ENCODE measurements at places on chromosomes 1 and 21.
A peak's percentile ranks its signal among the peaks of the same experiment; 100 is the strongest.

- no peak for DNase-seq
Observed at GRCh38 chr1:163535807-163536206, 214.1 kb downstream of the NUF2 start.

- no peak for DNase-seq
Observed at GRCh38 chr1:172485626-172486025, 41.8 kb upstream of the PIGC start.

DNA sequence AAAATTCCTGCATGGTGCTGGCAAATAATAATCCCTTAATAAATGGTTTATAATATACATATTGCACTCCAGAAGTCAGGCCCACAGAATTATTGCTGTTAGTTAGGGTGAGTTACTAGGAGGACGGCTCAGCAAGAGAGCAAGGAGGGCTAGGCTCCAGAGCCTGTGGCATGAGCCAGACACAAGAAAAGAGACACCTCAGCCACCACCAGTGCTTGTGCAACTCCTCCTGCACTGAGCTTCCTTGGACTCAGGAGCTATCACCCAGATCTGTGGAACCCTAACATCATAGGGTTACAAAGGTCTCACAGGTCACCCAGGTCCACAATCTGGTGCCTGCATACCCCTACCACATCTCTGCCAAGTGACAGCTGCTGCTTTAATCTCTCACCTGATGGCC is 12.8 kb upstream of the LRRC8D start:
- no peak for DNase-seq

DNA sequence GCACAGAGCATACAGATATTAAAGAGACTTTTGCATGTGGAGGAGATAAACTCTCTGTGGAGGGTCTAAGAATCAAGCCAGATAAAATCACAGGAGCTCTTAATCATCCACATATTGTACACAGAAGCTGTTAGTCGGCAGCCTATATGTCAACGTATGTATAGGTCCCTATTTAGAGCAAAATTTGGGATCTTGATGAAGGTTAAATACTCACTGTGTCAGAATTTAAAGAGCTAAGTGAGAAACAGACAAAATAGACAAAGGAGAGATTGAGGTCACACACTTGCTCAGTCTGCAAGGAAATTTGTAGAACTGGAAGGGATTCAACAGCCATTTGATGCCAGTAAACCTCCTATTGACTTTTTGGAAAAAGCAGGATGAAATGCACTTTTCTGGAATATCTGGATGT is 4.1 kb upstream of the IRF2BP2 start:
- DNase-seq = no peak

GRCh38 chr1:231487019-231487418 is 41.5 kb upstream of the TSNAX start:
- DNase-seq = no peak

DNA sequence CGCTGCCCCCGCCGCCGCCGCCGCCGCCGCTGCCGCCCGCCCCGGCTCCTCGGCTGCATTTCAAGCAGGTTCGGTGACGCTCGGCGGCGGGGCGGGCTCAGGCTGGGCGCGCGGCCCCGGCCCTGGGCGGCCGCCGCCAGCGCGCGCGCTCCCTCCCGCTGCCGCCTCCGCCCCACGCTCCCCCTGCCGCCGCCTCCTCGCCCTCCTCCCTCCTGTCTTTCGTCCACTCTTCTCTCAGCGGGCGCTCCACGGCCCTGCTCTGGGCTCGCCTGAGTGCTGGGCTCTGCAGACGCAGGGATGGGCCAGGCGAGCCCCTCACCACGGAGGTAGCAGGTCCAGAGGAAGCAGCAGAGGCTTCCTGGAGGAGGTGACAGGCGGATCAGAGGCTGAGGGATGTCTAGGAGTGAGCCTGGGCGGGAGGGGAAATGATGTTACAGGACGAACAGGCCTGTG is at the start of gene LRP8:
TSS of gene LRP8 (minus strand) at position 62 of the 453 bp plus-strand sequence. CDS start 158 bp downstream, outside the sequence.
- peak; percentile 68 for DNase-seq

DNA sequence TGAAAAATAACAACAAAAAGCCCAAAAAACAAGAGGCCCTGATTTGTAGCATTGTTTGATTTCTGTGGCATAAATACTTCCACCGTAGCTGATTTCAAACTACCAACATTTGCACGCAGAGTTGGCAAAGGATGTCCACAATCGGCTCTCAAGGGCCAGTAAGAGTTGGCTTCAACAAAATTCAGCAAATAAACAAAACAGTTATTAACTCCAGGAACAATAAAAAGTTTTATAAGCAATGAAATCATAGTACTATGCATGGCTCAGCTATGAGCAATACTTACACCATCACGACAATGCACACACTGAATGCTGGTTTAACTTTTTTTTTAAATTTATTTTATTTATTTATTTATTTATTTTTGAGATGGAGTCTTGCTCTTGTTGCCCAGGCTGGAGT is 8.7 kb upstream of the COX20 start:
- DNase-seq = no peak

GRCh38 chr1:2988256-2988655 is 33.0 kb upstream of the ACTRT2 start:
- no peak for DNase-seq

DNA sequence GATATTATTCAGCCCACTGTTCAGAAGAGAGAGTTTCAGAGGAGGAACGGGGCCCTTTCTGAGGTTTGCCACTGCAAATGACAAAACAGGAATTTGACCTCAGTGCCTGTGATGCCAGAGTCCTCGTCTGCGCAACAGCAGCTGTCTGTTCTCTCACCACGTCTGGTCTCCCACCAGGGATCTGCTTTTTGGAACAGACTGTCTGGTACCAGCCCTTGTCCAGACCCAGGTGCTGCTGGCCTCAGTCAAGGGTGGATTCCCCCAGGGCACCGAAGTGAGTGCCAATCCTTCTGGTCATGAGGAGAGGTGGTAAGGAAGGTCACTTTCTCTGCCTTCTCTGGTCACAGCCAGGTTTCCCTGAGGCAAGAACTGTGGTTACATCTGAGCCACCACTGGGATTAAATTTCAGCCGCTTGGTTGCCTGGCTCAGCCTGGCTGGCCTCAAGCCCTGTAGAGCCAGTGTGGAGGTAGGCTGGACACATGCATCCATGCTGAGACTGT is 2.3 kb upstream of the BCAN start:
- no peak for DNase-seq

DNA sequence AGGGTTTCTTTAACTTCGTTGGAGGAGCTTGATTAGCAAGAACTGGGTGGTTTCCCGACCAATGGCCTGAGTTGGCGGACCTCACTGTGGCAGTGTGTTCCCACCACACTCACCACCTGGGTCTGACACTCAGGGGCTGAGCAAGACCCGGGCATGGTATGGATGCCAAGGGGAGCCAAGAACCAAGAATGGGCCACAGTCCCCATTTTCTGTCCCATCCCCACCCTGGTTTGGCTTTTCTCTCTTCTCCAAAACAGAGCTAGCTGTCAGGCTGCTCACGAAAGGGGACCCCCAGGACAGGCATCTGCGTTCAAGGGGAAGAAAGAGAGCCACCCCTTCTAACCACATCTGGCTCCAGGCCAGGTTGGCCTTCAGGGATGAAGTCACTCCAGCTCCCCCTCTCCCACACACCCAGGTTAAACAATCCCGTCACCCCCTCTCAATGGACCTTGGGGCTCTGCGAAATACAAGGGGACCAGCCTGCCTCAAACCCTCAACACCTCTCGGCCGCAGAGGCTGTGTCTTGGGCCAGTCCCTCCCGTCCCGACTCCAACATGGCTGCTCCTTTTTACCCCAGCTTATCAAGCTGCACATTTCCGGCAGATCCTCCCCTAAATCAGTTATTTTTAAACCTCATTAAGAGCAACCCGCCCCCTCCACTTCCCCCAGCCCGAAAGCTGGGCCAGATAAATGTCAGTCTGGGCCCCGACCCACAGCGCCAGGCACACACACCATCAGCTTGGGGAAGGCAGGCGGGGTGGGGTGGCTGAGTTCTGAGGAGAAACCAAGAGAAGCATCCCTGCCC is 3.4 kb downstream of the TAGLN2 start:
- no peak for DNase-seq

- no peak for DNase-seq
Observed at GRCh38 chr1:36137776-36138175, 11.5 kb downstream of the TRAPPC3 start.

DNA sequence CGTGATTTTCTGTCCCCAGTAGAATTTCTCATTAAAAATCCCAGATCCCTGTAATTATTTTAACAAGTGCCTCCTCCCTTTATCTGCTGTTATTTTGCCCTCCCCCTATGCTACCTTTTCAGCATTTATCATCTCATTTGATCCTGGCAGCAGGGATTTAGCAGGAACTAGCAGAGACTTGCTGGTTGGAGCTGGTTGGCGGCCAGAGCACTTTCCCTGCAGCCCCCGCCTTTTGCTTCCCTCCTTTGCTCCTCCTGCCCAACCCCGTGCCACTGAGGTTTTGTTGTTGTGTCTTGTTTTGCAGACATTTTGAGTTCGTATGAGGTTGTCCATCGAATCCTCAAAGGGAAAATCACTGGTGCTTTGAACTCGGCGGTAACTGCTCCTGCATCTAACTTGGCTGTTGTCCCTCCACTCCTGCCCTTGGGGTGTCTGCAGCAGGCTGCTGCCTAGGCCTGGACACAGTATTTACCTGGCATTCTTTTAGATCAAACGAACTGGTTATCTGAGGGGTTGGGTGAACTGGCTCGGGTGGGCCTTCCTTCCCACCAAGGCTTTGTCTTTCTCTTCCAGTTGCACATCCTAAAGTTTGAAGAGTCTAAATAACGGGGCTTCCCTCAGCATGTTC is 11.2 kb downstream of the UBE2Q1 start:
- DNase-seq = no peak

GRCh38 chr1:207047505-207047904 is 3.5 kb downstream of the YOD1 start:
- DNase-seq = no peak

Measured in T-helper 9 cell (primary cell).